Astrocyte (in vitro differentiated cells and primary cell): ENCODE measurements at places on chromosomes 12 and 14.

- DNase-seq: peak; percentile 88
Observed at GRCh38 chr12:55720894-55721444, 776 bp downstream of the RDH5 start.

DNA sequence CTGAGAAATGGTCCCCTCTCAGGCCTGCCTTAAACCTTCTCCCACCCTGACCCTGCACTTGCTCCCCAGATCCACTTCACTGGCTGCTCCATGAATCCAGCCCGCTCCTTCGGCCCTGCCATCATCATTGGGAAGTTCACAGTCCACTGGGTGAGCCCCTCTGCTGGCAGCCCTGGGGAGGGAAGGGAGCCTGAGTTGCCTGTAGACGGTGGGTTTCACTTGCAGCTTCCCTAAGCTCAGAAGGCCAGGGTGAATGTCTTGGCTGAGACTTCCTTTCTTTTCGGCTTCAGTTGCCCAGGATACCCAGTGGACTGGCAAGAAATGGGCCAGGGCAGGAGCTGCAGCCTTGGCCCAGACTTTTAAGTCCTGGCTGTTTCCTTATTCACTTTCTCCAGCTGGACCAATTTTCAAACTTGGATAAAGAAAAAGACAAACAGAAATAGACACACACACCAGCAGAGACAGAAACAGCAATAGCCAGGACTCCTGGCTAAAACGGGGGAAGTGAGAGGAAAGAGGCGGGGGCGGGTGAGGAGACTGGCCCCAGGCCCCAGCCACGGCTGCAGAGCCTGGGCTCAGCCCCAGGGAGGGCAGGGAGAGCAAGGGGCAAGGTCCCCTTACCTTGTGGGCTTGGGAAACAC, 2.0 kb downstream of the AQP6 start:
- no peak for DNase-seq

GRCh38 chr14:81433378-81433777, 33.3 kb upstream of the STON2 start:
- no peak for DNase-seq

DNA sequence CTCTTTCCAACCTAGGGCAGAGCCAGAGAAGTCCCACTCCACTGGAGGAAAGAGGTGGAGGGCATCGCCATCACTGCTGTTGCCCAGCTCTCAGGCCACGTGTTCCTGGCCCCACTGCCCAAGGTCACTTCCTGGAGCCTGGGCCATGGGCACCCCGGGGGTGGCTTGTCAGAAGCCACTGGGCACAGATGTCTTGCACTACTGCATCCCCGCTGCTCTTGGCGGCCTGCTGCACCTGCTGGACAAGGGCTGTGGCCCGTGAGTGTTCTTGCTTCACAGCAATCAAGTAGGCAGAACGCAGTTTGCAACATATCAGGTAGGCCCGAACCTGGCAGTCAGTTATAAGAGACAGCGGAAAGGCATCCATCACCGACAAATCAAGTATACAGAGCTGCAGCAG, 46.6 kb downstream of the RDH12 start:
- no peak for DNase-seq

GRCh38 chr12:77429426-77429825, 364.1 kb upstream of the E2F7 start:
- DNase-seq: no peak

- DNase-seq: no peak
Observed at GRCh38 chr14:38502239-38502638, 246.3 kb upstream of the CLEC14A start.
